NCI-H2107 (cell line): ENCODE measurements at places on chromosomes 13 and 19.
A peak's percentile ranks its signal among the peaks of the same experiment; 100 is the strongest.

DNA sequence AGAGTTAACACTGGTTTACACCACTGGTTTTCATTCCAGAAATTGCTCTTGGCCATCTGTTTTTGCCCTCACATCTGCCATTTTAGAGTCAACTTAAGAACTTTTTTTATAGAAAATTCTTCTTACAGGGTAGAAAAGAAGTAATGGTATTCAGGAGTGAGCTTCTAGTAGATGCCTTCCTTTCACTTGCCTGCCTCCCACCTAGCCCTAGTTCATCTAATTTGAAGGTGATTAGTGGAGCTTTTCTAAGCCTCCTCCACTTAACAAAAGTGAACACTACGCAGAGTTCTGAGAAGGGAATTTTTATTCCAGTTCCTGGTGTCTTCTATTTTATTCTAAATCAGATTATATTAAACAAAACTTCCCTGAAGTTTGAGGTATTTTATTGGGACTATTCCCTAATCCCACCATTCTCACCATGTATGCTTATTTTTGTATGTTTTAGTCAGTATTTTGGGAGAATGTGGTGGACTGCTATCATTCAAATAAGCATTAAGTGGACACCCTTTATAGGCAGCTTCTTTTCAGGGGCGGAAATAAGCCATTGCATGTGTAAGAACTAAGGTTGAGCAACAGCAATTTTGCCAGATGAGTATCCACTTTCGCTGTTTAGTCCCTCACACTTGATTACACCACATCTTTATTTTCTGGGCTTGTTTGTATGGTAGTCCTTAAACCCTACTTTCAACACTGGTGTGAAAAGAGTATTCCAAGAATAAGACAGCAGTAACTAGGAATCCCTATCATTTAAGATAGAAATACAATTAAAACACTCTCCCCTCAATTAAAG, 156.9 kb downstream of the ENOX1 start:
- no peak for DNase-seq

- DNase-seq, result no peak
These were observed 103.9 kb upstream of the DIAPH3 start for GRCh38 chr13:60267498-60268202.

DNA sequence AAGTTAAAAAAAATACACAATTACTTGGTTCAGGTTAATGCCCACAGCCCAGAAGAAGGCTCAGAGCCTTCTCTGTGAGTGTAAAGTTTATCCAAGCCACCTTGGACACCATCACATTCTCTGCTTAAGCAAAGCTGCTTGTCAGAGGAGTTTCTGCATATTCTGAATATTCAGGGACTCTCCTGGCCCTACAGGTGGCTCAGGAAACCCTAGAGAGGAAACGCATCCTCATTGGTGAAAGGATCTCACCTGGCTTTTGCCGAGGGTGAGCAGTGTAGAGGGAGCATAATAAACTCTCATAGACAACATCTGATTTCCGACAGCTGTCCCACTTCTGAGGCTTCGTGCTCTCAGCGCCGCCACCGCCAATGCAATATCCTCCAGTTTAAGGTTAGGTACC, 239.9 kb upstream of the TSHZ3 start:
- DNase-seq, result no peak

DNA sequence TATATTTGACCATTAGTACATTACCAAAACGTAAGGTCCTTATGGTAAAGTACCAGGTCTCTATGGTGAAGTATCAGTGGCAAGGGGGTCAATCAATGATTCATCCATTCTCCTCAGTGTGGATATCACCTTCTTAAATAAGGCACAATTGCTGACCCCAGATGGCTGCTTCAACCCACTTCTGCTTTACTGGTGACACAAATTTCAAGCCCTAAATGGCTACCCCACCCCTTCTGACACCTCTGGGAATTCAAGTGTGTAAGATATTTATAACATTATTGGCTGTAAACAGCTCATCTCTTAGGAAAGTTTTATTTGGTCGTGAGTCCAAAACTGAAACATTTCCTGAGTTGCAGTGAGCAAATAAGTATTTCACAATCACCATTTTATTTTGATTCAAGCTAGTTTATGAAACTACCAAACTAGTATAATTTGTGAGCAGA, 7.9 kb upstream of the WBP4 start:
- no peak for DNase-seq

- no peak for DNase-seq
These were observed 65.4 kb downstream of the GNG7 start for GRCh38 chr19:2636897-2637683.

- peak; percentile 33 for DNase-seq
These were observed 36.4 kb upstream of the IGFL4 start for GRCh38 chr19:46076951-46077814.

- DNase-seq, result peak; percentile 49
These were observed 69.8 kb downstream of the SIAH3 start for GRCh38 chr13:45781553-45782326.

DNA sequence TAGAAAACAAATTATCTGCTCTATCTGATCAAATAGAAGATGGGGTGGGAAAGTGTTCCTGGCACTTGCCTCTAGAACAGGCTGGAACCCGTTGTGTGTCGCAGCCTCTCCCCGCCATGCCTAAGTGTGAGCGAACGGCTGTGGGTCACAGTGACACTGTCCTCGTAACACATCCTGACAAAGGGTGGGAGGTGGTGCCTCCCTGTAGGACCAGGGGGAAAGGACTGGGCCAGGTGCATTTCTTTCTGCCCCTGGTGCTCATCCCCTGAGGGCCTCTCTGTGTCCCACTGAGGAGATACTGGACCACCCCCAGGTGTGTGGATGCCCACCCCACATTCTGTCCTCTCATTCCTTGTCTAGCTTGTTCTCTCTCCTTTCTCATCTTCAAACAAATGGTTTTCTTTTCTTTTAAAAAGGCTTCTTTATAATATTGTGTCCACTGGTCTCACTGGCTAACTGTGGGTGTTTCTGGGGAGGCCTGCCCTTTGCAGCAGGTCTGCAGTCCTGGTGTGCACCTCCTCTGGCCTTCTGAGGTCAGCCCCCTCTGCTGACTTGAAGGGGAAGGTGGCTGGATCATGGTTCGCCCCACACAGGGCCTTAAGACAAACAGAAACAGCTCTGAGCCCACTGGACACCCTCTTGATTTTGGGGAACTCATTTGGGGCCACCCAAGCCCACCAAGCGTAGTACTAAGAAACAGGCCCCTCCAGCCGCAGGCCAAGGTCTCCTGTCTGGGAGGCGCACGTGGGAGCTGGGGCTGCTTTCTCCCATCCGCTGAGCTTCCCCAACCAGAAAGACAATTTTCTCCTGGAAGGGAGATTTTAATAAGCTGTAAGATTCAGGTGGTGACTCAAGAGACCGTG, 152.5 kb upstream of the SOX1 start:
- DNase-seq, result no peak

DNA sequence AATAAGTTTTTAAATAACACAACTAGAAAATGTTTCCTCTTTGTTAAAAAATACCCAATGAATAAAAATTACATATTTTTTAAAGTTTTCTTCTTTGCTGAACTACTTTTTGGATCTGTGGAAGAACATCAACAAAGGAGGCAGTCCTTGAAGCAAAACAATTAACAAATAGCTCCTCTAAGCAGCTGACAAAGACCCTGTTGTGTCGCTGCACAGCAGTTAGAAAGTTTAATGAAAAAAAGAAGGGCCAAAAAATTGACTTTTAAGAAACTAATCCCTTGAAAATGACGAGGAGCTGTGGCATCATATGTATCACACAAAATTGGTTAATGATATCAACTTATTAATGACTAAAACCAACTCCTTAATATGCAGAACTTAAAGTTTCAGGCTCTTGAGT, 72.1 kb downstream of the SLITRK1 start:
- no peak for DNase-seq

DNA sequence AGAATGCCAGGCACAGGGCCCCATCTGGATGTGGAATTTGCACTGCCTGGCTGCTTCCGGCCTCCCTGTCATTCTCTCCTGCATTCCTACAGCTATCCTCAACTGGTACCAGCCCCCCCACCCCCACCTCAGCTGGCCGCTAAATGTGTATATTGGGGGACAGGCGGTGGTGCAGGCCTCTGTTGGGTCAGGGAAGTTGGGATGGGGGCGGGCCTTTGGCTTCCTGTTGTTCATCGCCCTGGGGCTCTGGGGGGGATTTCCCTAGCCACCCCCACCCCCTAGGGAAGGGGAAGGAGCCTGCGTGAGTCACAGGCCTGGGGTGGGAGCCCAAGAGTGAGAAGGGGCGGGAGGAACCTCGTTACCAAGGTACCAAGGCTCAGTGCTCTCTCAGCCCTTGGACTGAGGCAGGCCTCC, 10.6 kb downstream of the POU2F2 start:
- DNase-seq, result no peak

GRCh38 chr13:26051657-26052311, at the start of gene SHISA2:
SHISA2 (minus strand) TSS chr13:26052016; CDS start chr13:26050975, 1,041 bp downstream.
- DNase-seq, result peak; percentile 13

- DNase-seq, result no peak
These were observed 1361.9 kb downstream of the UQCRFS1 start for GRCh38 chr19:27851002-27851481.

DNA sequence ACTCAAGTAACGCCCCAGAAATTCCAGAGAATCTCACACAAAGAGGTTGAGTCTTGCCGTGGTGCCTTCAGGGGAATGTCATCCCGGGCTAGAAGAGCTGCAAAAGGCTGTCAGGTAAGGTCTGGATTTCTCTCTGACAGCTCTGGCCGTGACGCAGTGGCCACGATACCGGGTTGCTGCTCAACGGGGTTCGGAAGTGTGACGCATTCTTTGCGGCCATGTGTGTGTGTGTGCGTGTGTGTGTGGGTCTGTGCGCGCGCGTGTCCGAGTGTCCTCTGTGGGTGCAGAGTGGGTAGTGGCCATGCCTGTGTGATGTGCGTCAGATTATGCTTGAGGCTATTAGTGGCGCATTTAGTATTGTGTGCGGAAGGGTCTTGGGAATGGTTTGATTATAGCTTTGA, 306 bp downstream of the ZNF540 start:
- DNase-seq, result no peak

DNA sequence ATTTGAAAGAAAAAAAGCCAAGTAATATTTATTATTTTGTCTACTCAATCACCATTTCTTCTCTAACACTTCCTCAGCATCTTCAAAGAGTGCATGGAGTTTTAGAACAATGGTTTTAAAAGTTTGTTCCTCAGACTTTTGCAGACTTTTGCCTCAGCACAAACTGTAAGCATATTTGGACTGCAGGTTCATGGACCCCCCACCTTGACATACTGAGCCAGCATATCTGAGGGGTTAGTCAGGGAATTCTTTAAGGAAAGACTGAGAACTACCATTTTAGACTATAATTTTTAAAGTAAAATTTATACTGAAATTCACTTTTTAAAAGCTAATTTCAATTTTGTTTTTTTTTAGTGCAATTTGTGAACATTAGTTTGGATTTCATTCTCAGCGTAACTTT, 1676.8 kb upstream of the PCDH20 start:
- DNase-seq, result no peak

GRCh38 chr19:49340069-49340864, 5.1 kb downstream of the CD37 start:
- DNase-seq, result peak; percentile 28

GRCh38 chr19:2648528-2648937, 54.0 kb downstream of the GNG7 start:
- DNase-seq, result peak; percentile 21

DNA sequence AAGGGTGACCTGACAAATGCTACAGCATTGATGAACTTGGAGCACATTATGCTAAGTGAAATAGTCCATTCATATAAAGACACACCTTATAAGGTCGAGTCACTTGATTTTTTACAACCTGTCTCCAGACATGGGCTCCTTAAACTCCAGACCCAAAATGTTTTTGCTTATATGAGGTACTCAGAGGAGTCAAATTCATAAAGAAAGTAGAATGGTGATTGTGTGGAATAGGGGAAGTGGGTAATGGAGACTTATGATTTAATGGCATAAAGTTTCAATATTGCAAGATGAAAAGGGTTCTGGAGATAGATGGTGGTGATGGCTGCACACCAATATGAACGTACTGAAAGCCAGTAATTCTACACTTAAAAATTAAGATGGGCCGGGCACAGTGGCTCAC, 59.3 kb downstream of the ZNF627 start:
- DNase-seq, result no peak

GRCh38 chr19:28887920-28888618, 324.9 kb downstream of the UQCRFS1 start:
- DNase-seq, result no peak

DNA sequence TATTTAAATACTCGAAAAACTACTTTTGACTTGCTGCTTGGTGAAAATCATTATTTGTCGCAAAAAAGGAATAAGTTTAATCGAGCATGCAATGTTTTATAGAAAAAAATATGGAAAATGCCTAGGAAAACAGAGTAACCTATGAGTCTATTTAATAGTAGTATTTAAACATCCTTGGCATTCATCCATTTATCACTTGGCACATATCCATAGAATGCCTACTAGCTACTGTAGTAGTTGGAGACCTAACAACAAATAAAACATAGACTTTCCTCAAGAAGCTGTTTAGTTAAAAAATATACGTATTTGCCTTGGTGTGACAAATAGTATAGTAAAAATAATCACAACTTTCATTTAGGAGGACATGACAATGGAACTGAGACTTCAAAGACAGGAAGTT, 302.1 kb downstream of the DIAPH3 start:
- no peak for DNase-seq

DNA sequence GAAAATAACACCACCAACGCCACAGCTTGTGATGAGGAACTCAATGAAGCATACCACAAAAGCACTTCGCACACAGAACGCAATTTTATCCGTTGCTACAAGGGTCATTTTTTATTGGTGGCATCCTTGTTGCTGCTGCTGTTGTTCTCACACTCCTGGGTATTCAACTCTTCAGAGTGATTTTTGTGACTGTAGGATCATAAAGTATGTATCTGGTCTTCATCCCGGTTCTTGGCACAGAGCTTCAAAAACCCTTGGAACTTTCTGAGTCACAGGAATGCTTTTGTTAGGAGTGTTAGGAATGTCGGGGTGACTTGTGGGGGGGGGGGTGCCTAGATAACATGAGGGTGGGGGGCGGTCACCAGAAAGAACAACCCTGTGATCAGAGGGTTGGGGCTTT, 108.4 kb downstream of the ZNF557 start:
- DNase-seq, result no peak

DNA sequence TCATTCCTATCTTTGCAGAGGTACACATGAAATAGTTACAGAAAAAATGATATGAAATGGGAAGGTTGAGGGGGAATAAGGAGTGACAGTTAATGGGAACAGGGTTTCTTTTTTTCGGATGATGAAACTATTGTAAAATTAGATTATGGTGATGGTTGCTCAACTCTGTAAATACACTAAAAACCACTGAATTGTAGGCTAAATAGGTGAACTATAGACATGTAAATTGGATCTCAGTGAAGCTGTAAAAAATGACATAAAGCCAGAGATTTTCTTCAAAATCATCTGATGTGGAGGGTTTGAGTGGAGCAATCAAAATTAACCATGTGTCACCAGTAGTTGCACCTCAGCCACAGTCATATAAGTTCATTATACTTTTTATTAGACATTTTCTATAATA, 6.6 kb upstream of the FLT3 start:
- DNase-seq, result no peak
